HAP-1 (cell line): ENCODE measurements at places on chromosomes 6 and 20.

GRCh38 chr6:152004036-152004566 lies 196.6 kb downstream of the ESR1 start:
- no peak for DNase-seq

DNA sequence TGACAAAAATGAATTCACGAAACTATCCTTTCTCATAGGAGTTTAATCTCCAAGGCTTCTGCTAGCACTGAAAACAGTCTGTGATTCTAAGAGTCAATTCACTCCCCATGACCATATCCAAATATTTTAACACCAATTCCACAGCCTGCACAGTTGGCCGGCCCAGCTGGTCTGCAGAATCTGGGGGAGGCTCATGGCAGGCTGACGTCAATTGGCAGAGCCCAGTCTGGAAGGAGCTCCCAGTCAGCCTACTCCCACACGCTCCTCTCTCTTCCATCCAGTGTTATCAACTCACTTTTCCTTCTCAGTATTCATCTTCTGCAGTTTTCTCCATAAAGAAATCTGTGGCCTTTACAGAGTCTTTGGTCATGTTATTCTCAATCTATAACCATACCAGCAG lies 111.0 kb downstream of the TBXT start:
- no peak for DNase-seq

GRCh38 chr6:217048-217659 lies 75.1 kb upstream of the DUSP22 start:
- peak; percentile 78 for DNase-seq

DNA sequence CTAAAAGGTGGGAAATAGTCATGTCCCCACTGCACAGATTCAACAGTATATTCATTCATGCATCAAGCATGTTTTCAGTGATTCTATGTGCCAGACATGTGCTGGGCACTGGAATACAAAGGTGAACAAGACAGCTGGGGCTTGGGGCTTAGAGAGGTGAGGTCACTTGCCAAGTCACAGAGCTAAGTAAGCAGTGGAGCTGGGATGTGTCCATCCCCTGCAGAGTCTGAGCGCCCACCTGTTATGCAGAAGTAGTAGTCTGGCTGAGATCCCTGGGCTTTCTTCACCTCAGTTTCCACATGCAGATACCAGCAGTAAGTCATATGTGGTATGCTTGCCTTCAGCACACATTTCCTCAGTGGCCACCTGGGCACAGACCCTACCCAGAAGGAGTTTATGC lies 263.8 kb downstream of the DHX35 start:
- no peak for DNase-seq

- DNase-seq: no peak
Observed at GRCh38 chr6:12065321-12066140, 53.4 kb downstream of the HIVEP1 start.

- DNase-seq: no peak
Observed at GRCh38 chr6:31728767-31729514, at the start of gene DDAH2. DDAH2 (minus strand) TSS chr6:31729299; CDS start chr6:31729161, 138 bp downstream.

DNA sequence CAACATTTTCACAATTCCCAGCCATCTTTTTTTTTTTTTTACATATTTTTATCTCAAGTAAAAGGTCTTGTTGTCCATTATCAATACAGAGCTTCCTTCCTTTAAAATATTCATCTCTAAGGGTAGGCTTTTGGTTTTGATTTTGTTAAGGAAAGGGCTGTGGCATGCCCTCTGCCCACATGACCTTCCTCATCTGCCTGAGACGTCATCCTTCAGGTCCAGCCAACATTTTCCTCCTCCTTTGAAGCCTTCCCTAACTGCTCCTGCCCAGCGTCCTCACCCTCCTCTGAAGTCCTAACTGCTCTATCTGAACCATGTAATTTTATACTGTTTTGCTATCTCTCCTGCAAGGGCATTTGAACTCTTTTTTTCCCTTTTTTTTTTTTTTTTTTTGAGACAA lies 73.9 kb upstream of the TGM3 start:
- DNase-seq: no peak

DNA sequence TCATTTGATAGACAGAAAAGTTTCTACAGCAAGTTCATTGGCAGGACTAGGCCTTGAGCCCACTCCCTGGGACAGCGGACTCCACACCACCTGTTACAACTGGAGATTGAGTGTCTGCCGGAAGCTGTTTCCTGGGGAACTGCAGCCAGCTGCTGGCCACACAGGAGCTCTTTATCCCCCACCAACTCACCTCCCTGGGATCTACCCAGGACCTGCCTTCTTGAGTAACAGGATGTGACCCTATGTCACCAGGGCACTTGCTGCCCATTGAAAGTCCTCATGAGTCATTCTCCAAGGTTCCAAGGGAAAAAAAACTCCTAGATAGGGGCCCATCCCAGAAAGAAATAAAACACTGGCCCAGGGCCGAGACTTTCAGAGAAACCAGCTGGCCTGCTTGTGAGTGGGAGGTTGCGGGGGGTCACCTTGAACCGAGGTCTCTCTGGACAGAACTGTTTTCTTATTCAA lies 37.4 kb upstream of the SLC9A8 start:
- no peak for DNase-seq
